ENCODE measurements at places on chromosomes 12 and 14.

DNA sequence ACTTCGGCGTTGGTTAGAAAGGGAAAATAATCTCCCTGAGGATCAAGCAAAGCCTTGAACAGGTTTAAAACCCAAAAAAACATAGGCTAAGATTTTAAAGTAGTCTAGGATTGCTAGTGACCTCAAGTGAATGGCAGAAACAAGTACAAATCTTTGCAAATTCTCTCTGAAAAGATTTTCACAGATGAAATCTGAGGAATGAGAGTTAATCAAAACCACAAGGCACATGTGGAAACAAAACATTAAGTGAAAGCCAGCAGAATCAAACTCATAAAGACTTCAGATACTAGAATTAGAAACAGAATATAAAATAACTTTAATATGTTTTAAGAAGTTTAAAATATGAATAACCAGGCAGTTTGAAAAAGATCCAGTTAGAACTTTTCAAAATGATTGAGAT lies 52.2 kb upstream of the CFL2 start:
- DNase-seq, result no peak

GRCh38 chr12:14846042-14846587 lies 2.8 kb upstream of the ART4 start:
- DNase-seq, result no peak

- no peak for DNase-seq
Measured at GRCh38 chr14:103099081-103099732, 4.7 kb downstream of the EXOC3L4 start.

DNA sequence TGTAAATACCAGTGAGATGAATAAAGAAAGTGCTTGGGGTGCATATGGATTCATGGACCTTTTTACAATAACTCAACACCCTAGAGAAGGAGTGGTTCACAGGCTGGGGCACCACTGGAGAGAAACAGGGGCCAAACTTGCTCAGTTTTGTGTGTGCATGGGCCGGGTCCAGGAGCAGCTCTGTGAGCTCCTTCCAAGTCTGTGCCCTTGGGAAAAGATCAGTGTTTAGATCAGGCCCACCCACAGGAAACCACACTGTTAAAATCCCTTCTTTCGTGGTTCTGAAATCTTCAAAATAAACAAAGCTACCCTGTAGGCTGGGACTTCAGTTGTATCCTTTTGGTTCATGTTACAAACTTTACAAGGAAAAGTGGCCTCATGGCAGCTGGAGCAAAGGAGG lies 156.1 kb upstream of the TMEM260 start:
- DNase-seq, result no peak

- no peak for DNase-seq
Measured at GRCh38 chr12:6360080-6360571, 15.2 kb downstream of the SCNN1A start.

Data from activated T-cell treated with anti-CD3 and anti-CD28 coated beads for 1 hour (primary cell).